ENCODE measurements at places on chromosomes 12 and 14. TPM values are rescaled to one million over a fixed set of nuclear protein-coding genes. Genes with fewer than 3 reads are reported as not detected.

GRCh38 chr12:52872644-52873389, 24.0 kb upstream of the KRT78 start:
- no peak for DNase-seq

DNA sequence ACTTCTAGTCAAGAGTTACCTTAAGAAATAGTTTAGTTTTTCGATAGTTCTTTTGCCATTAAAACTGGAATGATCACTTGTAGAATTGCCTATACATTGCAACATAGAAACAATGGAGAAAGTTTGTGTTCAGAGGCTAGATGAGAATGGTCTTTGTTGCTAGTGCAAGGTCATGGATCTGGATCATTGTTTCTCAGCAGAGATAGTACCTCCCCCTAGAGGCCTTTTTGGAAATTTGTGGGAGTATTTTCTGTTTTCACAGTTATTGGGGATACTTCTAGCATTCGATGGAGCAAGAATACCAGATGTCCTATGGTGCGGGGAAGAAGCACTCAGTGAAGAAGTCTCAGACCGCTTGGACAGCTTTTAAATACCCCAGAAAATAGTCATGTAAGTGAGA, 138.8 kb upstream of the HMGA2 start:
- peak; percentile 32 for DNase-seq

The APOF gene
- total RNA-seq: not detected

GRCh38 chr12:113462998-113463745, 8.5 kb downstream of the LHX5 start:
- DNase-seq: no peak

The ASPG gene
- not detected for total RNA-seq

The INHBE gene
- total RNA-seq: 0.43 TPM

- DNase-seq: no peak
Measured at GRCh38 chr14:76551906-76552305, 176.0 kb downstream of the ESRRB start.

- DNase-seq: peak; percentile 16
Measured at GRCh38 chr12:123270214-123271000, 1.2 kb downstream of the CDK2AP1 start.

GRCh38 chr12:77834618-77835017, 3.9 kb downstream of the NAV3 start:
- DNase-seq: no peak

DNA sequence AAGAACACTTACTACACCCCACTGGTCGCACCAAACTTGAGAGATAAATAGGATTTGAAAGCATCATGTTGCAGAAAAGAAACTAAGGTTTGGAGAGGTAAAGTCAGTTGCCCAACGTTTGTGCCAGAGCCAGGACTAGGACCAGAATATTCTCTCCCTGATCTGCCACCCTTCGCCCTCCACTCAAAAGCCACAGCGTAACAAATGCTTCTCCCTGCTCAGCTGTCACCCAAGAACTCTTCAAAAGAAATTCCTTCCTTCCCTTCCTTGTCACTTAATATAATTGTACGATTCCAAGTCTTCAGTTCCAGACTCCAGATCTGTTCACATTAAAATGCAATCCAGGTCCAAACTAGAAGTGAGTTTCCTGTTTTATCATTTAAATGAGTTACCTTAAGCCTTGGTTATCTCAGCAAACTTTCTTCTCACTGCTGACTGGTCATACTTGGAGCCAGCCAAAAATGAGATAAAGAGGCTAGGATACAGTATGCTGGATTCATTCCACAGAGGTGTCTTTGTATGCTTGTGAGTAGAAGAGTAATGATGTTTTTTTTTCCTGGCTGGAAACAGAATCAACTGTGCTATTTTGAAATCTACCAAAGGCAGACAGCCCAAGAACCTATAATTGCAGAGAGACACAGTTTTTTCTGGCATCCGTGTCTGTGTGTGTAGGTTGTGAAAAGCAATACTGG, 12.8 kb upstream of the PPFIBP1 start:
- no peak for DNase-seq

GRCh38 chr12:41061192-41061591, 126.9 kb upstream of the PDZRN4 start:
- peak; percentile 78 for DNase-seq

DNA sequence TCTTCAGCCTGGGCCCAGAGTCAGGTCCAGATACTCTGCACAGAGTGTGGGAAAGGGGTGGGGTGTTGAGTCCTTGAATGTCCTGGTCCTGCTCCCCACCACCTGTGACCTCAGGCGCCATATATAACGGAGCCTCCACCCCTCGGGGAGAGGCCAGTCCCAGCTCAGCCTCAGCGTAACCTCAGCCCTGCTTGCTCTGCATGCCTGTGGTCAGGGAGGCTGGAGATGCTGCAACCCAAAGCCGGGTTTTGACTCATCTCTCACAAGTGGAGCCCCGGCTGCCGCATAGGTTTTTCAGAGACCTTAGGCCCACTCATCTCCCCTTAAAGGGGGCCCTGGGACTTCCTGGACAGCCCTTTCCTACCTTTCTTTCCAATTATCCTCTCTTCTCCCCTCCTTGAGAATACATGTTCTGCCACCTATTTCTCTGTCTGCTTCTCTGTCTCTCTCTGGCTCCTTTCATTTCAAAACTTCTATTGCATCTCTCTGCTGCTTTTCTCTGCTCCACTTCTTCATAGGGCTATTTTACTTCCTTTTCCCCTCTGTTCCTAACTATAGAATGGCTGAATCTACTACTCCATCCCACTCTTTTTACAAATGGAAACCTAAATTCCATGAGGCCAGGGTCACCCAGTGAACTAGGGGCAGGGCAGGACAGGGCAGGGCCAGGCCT, 1.2 kb downstream of the ITGB7 start:
- DNase-seq: no peak

The GPRC5A gene
- total RNA-seq: 22.8 TPM

The KCNA5 gene
- not detected for total RNA-seq

The TSPAN19 gene
- total RNA-seq: not detected

GRCh38 chr12:57632958-57633840, at the start of gene B4GALNT1:
Gene B4GALNT1, minus strand, starts transcription at chr12:57633201. Its CDS starts 1,069 bp downstream, at chr12:57632132.
- DNase-seq: peak; percentile 84

The TMTC3 gene
- 20.1 TPM for total RNA-seq

- peak; percentile 18 for DNase-seq
Measured at GRCh38 chr14:63893701-63894458, 41.1 kb downstream of the SYNE2 start.

DNA sequence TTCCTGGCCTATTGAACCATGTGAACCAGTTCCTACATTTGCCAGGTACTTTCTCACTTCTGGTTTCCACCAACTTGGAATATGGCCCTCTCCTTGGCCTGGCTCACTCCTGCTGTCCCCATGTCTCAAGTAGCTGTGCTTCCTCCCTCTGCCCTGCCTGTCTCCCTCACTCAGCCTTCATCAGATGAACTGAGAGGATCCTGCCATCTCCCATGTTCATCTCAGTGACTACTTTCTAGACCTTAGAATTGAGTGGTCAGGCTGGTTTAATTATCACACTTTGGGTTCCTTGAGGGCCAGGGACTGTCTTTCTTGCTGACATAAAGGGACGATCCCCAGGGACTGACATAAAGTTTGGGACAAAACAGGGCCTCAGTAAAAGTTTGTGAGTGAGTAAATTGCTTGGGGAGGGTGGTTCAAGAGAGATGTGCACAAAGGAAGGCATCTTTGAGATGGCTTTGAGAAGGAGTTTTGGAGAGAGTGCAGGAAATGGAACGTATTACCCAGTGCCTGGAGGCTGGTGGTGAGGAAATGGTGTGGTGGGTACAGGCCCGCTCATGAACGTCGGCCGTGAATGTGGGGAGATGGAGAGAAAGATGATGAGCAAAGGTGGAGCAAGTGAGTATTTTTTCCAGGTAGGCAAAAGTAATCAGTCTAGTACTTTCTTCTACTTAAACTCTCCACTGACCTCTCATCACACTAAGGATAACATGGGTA, 20.8 kb downstream of the DYRK2 start:
- no peak for DNase-seq

The CISTR gene
- total RNA-seq: not detected

- DNase-seq: no peak
Measured at GRCh38 chr12:98188650-98189077, 326.7 kb upstream of the TMPO start.

The EML1 gene
- 19.2 TPM for total RNA-seq

DNA sequence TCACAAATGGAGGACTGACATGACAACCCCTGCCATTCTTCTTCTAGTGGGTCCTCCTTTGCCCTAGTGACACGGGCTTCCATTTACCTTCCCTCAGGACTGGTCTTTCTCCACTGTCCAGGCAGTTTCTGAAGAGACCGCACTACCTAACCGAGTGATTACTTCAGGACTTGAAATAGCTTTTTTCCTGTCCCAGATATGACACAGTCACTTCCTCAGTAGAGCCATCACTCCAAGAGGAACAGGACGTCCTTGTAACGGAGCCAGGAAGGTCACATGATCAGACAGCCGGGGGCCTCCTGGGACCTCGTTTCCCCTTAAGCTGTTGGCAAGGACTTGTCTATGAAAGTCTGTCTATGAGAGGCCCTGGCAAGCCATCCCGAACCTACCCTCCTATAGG, 62.3 kb downstream of the FOS start:
- peak; percentile 29 for DNase-seq

- no peak for DNase-seq
Measured at GRCh38 chr14:71803539-71804260, 128.5 kb upstream of the RGS6 start.

The NGB gene
- not detected for total RNA-seq

The CLEC14A gene
- total RNA-seq: not detected

DNA sequence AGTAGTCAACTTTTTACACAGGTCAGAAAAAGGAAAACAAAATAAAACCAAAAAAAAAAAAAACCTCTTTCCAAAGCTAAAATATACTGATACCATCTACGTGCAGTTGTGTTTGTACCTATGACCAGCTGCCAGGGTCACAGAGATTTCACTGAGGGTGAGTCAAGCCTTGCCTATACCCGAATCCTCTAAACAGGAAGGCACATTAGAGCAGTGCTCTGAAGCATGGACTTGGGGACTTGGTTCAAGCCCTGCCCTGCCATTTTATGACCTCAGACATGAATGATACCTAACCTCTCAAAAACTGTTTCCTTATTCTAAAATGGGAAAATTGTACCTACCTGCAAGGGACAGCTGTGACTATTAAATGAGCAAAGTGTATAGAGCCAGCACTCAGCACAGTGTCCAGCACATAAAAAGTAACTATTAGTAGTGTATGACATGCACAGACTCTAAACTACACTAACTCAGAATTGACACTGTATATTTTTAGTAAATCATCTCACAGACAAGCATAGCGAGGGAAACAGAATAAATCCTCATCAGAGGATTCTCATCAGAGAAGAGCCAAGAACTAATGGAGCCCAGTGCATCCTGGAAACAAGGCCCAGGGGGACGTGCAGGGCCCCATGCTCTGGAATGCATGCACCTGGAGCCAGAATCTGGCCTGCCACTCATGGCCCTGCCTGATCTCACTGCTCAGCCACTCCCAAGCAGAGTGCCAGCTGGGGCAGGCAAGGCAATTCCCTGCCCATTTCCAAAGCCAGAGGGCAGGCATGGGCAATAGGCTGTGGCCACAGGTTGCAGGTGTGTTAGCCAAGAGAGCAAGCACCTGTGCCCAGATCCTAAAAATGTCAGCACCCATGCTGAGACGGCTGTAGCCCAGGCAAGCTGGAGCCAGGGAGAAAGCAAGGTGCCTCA, 57.0 kb downstream of the NT5DC3 start:
- DNase-seq: peak; percentile 37

DNA sequence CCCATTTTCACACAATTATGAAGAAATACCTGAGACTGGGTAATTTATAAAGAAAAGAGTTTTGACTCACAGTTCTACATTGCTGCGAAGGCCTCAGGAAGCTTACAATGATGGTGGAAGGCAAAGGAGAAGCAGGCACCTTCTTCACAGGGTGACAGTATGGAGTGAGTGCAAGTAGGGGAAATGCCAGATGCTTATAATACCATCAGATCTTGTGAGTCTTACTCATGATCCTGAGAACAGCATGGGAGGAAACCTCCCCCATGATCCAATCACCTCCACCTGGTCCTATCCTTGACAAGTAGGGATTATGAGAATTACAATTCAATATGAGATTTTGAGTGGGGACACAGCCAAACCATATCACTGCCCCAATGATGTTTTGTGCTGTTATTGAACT, 189.3 kb upstream of the CRY1 start:
- DNase-seq: no peak

- DNase-seq: peak; percentile 79
Measured at GRCh38 chr12:105804591-105805265, 334.0 kb downstream of the NUAK1 start.

- DNase-seq: no peak
Measured at GRCh38 chr12:104354868-104355570, 51.5 kb downstream of the EID3 start.

- DNase-seq: no peak
Measured at GRCh38 chr12:24948420-24948756, 513 bp downstream of the BCAT1 start.

- no peak for DNase-seq
Measured at GRCh38 chr12:40647651-40648050, 44.6 kb upstream of the CNTN1 start.

DNA sequence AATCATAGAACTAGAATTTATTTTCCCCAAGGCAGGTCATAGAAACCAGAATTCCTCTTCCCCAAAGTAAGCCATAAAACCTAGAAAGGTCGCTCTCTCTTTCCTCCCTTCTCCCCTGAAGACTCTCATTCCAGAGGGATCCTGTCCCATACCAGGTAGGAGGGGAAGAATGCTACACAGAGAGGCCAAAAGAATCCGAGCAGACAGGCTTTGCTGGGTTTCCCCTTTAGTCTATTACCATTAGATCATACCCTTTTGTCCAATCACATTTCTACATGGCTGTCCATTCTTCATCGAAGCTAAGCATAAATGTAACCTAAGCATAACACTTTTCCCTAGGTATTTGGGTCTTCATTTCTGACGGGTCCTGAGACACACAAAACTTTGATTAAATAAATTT, 204.5 kb downstream of the SPTSSA start:
- no peak for DNase-seq

The PRB3 gene
- total RNA-seq: not detected

GRCh38 chr14:92012121-92012748, 27.6 kb downstream of the TRIP11 start:
- DNase-seq: no peak

The INHBC gene
- total RNA-seq: not detected

- DNase-seq: no peak
Measured at GRCh38 chr12:101536069-101536674, 58.6 kb upstream of the MYBPC1 start.

- DNase-seq: no peak
Measured at GRCh38 chr12:108313606-108314351, 25.3 kb downstream of the CMKLR1 start.

DNA sequence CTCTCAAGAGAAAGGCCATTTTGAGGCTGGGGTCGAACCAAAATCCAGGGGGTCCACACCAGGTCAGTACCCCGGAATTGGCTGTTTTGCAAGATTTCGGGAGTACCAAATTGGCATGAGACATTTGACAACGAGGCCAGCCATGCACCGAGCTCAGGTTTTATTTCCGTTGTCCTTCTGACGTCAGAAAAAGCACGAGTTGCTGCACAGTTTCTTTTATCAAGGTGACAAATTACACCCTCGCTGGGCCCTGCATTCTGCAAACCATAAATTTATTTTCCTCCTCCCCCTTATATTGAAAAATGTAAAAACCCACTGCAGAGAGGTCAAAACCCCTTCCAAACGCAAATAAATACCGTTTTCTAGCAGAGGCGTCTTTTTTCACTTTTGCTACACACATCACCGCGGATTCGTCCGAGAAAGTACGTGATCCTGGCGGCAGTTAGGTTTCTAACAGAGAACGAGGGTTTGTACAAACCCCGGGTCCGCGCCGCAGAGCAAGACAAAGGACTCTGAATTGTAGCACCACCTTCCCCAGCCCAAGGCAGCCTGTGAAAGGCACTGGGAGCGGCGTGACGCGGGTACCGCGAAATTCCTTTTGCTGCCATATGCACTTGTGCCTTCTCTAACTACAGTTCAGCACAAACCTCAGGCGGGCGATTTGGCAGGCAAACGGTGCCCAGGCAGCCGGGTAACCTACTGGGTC, 1.8 kb downstream of the SLC38A1 start:
- DNase-seq: peak; percentile 76

Measured in G401 (cell line).